Neural crest cell (in vitro differentiated cells): ENCODE measurements at places on chromosomes 13 and 19.

GRCh38 chr13:28564030-28564429, 69.1 kb upstream of the FLT1 start:
- H3K27ac ChIP-seq = no peak overlapping the region
- no peaks in the 10 kb centered on the region for H3K4me1 ChIP-seq
- H3K36me3 ChIP-seq = no peaks in the 10 kb centered on the region

DNA sequence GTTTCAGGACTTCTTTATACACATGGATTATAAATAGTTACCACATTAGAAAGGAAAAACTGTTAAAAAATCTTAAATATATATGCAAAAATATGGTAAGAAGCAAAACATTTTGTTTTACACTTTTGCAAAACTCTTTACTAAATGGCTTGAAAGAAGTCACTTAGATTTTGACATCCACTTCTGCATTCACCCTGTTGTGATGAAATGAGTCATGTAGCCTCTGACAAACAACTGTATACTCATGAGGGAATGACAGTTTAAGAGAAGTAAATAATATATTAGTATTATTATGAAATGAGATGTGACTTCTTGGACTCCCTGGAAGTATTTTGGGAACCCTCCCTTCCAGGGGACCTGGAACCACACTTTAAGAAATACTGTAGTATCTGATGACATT, 275.6 kb downstream of the DACH1 start:
- H3K4me3 ChIP-seq = no peak overlapping the region
- H3K27me3 ChIP-seq = no peaks in the 10 kb centered on the region
- no peak for DNase-seq
- H3K4me1 ChIP-seq = peaks cover 18% of the 10 kb centered on the region
- no peaks in the 10 kb centered on the region for H3K36me3 ChIP-seq
- no peak overlapping the region for H3K27ac ChIP-seq

- H3K4me1 ChIP-seq = peaks cover 13% of the 10 kb centered on the region
- peak overlapping the region; percentile 41 for H3K4me3 ChIP-seq
- no peaks in the 10 kb centered on the region for H3K36me3 ChIP-seq
Measured at GRCh38 chr19:11699931-11700794, 38.6 kb downstream of the ZNF823 start.

DNA sequence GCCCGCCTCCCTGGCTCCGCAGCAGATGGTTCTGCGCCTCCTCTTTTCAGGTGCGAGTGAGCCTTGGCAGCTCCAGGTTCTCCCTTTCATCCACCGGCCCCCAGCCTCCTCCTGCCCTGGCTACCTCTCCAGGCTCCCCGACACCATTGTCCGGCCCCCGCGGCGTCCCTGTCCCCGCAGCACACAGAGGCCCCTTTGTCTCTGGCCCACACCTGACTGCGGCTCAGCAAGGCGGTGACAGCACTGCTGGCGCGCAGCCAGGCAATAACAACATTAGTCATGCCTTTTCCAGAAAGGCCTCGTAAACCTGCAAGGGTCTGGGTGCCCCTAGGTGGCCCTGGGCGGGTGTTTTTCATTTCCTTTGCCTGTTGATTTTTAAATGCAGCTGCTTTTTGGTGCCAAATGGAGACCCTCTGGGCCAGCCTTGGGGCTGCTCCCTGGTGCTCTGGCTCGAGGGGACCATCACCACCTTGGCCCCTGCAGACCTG, 73.2 kb upstream of the MEDAG start:
- no peak for DNase-seq
- H3K27ac ChIP-seq = no peak overlapping the region
- no peak overlapping the region for H3K4me3 ChIP-seq
- peaks cover 3% of the 10 kb centered on the region for H3K36me3 ChIP-seq
- H3K4me1 ChIP-seq = peaks cover 22% of the 10 kb centered on the region

GRCh38 chr13:45954836-45955800, 97.4 kb downstream of the ZC3H13 start:
- peaks cover 30% of the 10 kb centered on the region for H3K36me3 ChIP-seq
- no peak overlapping the region for H3K27ac ChIP-seq
- H3K27me3 ChIP-seq = no peaks in the 10 kb centered on the region
- H3K4me1 ChIP-seq = no peaks in the 10 kb centered on the region
- no peak overlapping the region for H3K4me3 ChIP-seq
